ENCODE measurements at places on chromosomes 4 and X.

DNA sequence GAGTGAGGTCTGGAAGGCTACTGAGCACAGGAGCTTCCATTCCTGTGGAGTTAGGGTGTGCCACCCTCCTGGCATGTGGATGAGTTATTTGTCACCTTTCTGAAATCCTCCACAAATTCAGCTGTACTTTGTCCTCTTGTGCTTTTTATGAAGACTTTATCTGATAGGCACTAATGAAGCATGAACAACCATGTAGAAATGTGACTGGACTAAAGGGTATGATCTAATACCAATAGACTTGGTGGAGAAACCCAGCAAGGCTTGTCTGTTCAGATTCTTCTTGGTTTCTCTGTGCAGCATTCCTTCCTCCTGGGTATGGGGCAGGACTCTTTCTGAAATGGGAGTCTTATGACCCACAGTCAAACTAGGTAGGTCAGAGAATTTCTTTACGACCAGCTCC is 9.6 kb downstream of the NBDY start:
- DNase-seq, result no peak

GRCh38 chr4:83019794-83020494 is 9.3 kb upstream of the LIN54 start:
- no peak for DNase-seq

DNA sequence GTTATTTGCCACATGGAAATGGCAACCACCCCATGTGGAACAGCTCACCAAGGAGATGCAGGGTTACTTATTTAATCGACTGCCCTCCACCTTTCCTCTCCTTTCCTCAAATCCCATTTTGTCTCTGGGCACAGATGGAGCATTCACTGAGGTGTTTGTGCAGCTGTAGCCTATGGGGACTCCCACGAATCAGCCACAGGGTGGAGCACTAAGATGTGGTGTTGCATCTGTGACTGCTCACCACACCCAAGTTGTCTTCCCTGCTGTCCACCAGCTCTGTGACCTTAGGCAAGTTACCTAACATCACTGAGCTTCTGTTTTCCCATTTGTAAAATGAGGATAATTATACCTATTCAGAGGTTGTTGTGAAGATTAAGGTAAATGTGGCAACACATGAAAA is 252.4 kb upstream of the CPEB2 start:
- no peak for DNase-seq

- no peak for DNase-seq
Measured at GRCh38 chr4:124389591-124389990, 322.9 kb downstream of the ANKRD50 start.

- no peak for DNase-seq
Measured at GRCh38 chr4:40992472-40993295, 221.7 kb downstream of the APBB2 start.

DNA sequence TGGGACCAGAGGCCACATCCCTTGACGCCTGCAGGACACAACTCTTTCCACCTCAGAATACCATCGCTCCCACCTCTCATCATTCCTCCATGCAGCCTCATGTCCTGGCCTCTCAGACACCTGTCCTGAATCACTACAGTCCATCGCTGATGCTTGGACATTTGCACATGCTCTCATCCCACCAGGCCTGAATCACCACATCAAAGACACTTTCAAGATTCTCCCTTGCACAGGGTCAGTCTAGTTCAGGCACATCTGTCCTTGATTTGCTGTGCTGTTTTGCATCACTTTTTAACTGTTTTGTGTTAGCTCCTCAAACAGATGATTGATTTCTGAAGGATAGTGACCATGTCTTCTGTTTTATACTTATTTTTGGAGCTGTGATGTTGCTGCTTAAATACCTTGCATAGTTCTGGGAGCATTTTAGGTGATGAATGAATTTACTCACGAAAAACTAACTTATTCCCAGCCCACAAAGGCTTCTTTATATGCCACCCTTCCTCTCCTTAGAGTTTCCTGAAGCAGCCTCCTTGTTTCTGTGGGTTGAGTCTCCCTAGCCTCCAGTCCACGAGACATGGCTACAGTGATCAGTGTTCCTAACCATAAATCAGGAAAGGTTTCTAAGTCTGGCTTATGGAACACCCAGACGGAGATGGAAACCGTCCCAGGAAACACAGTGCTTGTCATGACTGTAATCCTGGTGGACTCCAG is 2.6 kb downstream of the FAM114A1 start:
- no peak for DNase-seq

GRCh38 chr4:96974295-96974694 is 1134.4 kb downstream of the PDHA2 start:
- no peak for DNase-seq

DNA sequence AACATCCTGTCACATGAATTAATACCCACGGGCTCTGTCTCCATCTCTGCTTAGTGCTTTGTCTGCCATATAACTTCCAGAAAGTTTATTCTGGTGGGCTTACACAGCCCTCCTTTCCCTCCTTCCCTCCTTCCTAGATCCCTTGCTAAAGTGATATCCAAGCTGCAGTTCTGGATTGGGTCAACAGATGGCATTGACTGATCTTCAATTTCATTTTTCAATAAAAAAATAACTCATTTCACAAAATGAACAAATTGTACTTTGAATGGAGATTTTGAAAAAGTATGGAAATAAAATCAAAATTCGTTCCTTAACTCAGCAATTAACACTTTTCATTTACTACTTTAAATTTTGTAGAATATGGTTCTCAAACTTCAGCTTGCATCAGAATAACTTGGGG is 94.9 kb downstream of the NXF2 start:
- no peak for DNase-seq

- DNase-seq, result no peak
Measured at GRCh38 chr4:2472187-2472586, 3.3 kb downstream of the RNF4 start.

DNA sequence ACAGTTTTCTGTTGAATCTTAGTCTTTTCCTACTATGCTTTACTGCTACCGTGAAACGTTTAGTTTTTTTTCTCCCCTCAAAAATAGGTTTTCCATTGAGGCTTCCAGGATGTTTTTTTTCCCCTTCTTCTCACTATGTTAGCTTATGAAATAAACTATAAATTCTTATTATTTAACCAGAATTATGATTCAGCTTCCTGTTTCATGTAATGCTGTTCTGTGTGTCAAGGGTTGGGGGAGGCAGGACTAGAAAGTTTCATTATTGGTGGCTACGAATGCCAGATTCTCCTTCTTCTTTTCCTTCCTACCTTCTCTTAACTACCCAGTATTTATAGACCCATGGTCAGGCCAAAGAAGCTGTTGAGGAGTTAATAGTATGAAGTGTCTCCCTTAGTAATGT is 11.8 kb downstream of the CLCN5 start:
- no peak for DNase-seq

GRCh38 chrX:107766470-107767150 is 9.0 kb downstream of the TSC22D3 start:
- DNase-seq, result no peak

- DNase-seq, result no peak
Measured at GRCh38 chrX:7109838-7110793, 37.4 kb upstream of the STS start.

GRCh38 chr4:15694431-15694830 is 8.4 kb upstream of the BST1 start:
- no peak for DNase-seq

GRCh38 chrX:11591723-11592346 is 73.9 kb downstream of the ARHGAP6 start:
- no peak for DNase-seq

DNA sequence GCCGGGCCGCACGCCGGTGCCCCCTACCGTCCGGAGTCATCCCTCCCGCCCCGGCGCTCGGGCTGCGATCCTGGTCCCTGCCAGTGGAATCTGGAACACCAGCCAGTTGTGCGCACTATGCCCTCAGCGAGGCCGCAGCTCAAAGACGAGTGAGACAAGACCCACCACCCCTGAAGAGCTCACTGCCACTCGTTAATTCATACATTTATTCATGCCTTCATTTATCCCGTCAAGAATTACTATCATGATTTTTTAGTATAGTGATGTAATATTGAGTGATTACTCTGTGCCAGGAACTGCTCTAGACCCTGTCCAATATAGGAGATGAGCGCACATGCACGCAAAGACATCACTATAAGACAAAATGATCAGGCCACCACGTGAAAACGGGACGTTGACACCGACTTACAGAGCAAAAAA is 247 bp upstream of the PPA2 start:
- peak; percentile 91 for DNase-seq
